ENCODE measurements at places on chromosomes 12 and 14.

DNA sequence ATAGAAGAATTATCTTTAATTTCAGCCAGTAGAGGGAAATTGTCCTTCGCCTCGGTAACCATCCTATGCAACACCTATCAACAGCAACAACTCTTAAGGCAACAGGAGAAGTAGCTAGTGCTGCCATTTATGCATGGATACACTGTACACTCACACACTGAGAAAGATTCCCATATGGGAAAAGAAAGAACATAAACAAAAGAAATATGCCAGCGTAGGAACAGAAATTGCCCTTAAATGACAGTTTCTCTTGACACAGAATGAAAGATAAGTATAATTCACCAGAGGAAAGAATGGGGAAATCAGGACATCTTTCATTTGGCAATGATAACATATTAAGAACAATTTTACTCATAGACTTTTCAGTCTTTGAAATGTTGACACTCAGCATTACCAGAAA is 466.9 kb downstream of the BCAT1 start:
- no peak for DNase-seq

GRCh38 chr12:6696690-6697583 is 3.7 kb downstream of the PIANP start:
- DNase-seq, result no peak

DNA sequence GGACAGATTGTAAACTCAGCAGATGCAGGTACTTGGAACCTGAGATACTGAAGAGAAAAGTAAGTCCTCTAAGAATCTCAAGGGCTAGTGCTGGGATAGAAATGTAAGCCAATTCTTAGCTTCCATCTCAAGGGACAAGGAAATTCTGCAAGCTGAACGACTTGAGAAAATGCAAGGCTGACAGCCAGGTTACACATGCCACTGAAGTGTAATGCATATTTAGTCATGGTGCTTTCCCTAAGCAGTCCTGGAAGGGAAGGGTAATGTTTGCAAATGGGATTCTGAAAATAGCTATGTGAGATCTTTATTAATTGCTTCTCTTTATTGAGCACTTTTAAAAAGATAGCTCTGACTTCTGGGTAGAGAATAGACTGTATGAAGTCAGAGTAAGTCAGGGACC is 402.7 kb upstream of the SEL1L start:
- DNase-seq, result no peak

GRCh38 chr12:55797068-55797467 is 20.5 kb downstream of the SARNP start:
- no peak for DNase-seq

- DNase-seq, result no peak
These were observed 81.8 kb downstream of the SLC38A1 start for GRCh38 chr12:46187023-46187422.

DNA sequence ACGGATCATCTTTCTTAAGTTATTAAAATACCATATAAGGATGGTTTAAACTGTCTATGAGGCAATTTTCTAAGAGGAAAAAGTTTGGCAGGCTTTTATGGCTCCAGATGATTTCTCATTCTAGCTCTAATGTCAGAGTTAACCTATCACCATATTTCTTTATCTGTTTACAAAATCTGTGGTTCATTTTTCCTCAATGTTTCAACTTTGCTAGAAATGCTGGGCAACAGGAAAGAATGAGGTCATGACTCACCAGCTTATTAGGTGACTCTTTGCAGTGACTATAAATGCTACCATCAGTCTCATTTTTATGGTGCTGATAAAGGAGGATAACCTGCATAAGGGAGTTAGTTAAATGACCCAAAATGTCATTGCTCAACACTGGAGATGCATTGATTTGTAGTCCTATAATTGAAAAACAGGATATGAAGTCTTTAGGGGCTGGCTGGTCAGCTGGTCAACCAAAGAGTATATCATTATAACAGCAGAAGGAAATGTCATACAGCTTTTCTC is 45.3 kb upstream of the RAP1B start:
- DNase-seq, result no peak

DNA sequence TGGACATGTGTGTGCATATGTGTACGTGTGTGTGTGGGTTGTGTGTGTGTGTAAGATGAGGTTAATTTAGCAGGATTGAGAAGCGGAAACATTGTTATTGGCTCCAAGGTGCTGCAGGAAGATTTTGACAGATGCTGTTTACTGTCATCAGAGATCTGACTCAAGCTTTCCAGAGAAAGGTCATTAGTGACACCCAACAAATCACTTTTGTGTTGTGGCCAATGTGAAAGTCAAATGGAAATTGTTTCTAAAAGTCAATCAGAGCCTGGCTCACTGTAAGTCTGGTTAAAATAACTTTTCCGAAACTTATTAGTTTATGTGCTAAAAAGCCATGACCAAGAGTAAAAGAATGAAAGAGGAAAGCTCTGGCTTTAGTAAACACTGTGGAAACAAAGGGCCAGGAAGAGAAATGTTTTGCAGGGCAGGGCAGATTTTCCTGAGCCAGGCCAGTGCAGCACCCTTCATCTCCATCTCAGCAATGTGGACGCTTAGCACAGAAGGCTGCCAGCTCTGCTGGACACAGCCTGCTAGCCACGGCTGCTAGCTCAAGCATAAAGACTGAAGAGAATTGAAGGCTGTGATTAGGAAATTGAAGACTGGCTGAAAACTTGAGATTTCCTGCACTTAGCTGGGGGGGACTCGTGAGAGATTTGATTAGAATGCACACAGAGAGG is 235.8 kb downstream of the NEDD1 start:
- DNase-seq, result no peak

DNA sequence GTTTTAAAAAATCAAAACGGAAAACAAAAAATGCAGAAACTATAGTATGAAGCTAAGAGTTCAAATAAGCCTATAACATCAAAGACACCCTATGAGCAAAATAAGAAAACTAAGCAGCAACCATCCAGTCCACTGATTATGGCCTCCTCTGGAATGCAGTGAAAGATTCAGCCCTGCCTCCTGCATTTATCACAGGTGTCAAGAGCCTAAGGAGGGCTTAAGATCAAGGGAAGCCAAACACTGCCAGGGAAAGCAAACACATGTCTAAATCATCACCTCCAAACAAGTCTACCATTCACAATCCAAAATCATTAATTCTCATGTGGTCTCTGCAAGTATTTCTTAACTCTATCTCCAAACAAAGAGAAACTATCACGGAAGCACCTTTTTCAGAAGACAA is 28.4 kb downstream of the SARNP start:
- DNase-seq, result no peak

DNA sequence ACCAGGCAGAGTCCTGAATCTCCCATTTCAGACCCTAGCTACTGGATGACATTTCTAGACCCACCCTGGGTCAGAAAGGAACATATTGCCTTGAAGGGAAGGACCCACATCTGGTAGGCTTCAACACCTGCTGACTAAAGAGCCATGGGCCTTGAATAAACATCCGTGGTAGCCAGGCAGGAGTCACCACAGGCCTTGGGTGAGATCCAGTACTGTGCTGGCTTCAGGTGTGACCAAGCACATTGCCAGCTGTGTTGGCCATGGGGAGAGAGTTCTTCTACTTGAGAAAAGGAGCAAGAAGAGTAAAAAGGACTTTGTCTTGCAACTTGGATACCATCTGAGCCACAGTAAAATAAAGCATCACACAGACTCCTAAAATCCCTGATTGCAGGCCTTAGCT is 332.6 kb downstream of the SLC16A7 start:
- no peak for DNase-seq

- DNase-seq, result no peak
These were observed 47.5 kb upstream of the PPP1R12A start for GRCh38 chr12:79982086-79983062.

DNA sequence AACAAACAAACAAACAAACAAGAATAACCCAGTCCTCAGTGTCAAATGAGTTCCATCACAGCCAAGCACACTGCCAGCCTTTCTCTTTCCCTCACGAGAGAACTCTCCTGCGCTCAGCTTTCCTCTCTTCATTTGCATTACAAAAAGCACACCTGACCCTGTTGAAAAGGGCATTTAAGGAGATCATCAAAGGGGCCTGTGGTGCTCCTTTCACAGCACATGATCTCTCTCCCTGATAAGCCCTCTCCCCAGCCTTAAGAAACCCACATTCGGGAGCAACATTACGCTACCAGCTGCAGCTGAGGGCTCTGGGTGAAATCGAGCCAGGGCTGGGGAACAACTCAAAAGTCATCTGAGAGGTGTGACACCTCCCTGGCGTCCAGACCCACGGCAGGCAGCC is 165.6 kb upstream of the TMCC3 start:
- no peak for DNase-seq

- no peak for DNase-seq
These were observed 52.3 kb upstream of the BCL2L14 start for GRCh38 chr12:12018454-12018853.

DNA sequence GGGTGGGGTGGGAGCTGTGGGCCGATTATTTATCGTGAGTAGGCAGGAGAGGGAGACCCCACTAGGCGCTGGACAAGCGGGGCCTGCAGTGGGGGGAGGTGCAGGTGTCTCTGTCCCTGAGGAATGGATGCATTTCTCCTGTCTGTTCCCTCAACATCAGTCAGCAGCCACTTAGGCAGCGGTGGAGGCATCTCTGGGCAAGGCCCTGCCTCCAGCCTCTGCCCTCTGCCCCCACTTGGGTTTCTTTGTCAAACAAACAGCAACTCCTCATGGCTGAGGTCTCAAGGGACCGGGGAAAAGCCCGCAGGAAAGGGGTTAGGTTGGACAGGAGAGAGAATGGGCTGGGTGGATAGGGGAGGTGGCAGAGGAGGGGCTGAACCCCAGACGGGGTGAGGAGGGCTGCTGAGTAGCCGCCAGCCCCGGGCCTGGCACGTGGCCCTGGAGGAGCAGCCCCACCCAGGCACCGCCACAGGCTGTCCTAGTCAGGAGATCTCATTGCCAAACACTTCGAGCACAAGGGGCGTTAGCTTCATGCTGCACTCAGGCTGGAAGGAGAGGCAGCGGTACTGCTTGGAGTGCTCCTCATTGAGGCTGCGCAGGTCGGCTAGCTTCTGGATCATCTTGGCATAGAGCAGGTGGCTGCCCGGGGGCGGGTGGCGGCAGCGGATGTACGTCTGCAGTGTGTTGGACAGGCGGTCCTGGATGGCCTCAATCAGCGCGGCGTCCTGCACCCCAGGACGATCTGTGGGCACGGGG is 24.7 kb upstream of the HDAC7 start:
- DNase-seq, result no peak

DNA sequence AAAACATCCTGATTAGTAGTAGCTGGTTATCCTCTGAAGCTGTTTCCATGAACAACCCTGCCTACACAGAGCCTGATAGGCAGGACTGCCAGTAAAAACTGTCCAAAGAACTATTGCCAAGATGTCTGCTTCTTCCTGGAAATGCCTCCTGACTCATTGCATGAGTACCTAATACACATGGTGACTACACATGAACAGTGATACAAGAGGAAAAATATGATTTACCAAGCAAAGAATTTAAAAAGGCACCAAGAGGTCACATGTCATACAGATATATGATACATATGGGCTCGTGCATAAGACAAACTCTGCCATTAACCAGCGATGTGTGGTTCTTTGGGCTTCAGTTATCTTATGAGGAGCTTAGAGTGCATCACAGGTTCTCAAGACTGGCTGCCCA is 552.3 kb downstream of the SLC16A7 start:
- DNase-seq, result no peak

- DNase-seq, result no peak
These were observed 67.0 kb downstream of the PTHLH start for GRCh38 chr12:27905285-27906126.

DNA sequence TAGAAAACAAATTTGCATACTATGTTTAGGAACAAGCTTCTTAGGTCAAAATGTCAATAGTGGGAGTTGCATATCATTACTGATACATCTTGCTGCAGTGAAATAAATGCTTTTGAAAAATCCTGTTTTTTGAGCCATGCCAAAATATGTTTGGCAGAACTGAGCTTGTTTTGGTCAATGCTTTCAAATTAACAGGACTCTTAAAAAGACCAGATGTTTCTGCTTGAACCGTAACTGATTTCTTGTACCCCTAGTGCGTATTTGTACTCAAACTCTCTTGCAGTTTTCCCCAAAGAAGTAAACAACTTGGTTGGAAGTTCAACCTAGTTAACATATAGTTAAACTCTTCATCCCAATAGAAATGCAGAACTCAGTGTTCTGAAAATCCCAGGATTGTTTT is 3.4 kb downstream of the TRHDE start:
- DNase-seq, result no peak

- no peak for DNase-seq
These were observed 567.5 kb downstream of the TRHDE start for GRCh38 chr12:72839696-72840095.

DNA sequence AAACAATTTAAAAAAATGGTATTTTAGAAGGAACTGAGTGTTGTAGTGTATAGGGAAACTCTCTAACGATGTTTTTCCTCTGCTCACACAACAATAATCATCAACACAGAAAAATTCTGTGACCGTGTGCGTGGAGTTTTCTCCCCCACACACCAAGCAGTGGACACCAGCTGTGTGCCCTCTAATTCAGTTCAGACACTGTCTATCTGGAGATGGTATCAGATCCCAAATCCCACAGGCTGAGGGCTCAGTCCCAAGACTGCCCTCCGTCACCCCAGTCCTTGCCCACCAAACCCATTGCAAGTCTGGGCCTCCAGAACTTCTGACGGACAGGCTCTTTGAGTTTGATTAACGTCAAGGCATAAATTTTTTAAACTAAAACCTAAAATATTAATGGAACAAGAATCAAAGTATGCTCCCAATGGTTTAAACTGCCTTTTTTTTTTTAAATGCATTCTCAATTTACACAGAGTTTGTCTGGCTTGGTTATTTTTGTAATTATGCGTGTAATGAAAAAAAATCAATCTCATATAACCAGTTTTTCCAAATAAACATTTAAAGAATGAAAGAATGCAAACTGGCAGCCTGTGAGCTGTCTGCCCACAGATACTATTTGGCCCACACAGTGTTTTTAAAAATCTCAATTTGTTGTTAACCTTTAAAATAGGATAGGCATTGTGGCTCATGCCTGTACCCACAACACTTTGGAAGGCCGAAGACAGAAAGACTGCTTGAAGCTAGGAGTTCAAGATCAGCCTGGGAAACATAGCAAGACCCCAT is 19.2 kb downstream of the BLTP3B start:
- DNase-seq, result no peak

DNA sequence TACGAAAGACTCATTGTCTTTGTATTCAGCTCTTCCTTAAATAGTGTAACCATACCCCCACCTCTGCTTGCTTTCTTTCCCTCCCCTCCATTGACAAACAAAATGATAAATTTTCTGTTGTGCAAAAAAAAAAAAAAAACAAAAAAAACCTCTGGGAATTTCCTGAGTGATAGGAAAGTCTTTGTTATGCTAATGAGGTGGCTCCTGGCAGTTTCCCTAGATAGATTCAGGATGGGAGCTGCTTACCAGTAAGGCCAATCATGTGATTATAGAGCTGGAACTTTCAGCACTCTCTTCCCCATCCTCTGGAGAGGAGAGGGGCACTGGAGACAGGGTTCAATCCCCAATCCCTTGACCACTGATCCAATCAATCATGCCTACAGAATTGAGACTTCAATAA is 120.5 kb downstream of the NUAK1 start:
- no peak for DNase-seq

DNA sequence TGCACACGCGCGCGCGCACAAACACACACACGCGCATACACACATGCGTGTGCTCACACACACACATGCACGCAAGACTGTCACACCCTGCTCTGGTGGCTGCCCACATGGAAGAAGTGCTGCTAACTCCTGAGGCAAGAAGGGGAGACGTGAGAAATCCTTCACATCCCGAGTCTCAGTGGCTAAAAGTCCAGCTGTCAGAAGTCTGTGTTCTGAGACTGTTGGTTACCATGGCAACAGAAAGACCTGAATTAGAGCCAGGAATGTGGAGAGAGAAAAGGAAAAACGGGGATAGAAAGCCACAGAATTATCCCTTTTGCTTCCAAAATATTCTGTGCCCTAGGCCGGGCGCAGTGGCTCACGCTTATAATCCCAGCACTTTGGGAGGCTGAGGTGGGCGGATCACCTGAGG is 71.2 kb downstream of the PPFIBP1 start:
- no peak for DNase-seq

Data from stimulated activated CD4-positive, alpha-beta T cell treated with anti-CD3 and anti-CD28 coated beads, Interleukin-15, amount 100 ng/mL, for 24 hours (primary cell).